ENCODE measurements at places on chromosomes 12 and 14.

DNA sequence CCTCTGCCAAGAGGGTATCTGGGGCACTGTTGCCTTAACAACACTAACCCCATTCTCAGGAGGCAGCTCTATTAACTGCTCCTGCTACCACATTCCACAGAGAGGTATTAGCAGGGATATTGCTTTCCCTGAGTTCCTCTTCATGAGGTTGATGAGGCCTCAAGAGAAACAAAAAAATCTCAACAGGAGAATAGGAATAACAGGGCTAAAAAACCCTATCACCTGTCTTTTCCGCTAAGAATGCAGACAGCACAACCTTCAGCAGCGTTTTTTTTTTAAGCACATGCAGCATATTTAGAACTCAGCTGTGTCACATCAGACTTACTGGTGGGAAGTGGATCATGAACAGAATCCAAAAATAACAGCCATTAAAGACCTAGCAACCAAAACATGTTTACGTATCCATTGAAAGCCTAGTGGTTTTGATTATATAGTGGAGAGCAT is 29.2 kb downstream of the ATF7 start:
- no peak for DNase-seq

DNA sequence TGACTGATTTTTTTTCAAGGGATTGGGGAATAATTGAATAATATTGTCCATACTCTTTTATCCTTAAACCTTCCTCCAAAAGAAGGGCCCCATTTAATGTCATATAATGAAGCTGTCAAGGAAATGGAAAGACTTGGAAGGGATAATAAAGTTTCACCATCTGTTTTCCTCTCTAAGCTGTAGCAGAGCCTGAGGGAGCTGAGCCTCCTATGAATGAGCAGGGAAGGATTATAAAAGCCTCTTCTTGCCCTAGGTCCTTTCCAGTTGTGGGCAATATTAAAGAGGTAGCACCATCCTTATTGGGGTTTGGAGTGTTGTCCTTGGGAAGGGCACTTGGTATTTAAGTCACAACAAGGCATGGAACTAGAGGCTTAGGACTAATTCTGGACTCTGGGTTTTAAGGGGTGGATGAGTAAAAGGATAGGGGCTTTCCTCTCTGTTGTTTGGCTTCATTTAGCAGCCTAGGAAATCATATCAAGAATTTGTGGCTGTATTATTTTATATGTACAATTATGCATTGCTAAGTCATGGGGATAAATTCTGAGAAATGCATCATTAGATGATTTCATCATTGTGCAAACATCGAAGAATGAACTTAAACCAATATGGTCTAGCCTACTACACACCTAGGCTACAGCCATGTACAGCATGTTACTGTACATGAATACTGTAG is 408.5 kb upstream of the DCN start:
- DNase-seq, result no peak

DNA sequence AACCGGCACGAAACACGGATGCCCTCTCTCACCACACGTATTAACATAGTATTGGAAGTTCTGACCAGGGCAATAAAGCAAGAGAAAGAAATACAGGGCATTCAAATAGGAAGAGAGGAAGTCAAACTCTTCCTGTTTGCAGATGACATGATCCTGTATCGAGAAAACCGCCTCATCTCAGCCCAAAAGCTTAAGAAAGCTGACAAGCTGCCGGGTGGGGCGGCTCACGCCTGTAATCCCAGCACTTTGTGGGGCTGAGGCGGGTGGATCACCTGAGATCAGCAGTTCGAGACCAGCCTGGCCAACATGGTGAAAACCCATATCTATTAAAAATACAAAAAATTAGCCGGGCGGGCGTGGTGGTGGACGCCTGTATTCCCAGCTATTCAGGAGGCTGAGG is 17.7 kb downstream of the OR6S1 start:
- no peak for DNase-seq

DNA sequence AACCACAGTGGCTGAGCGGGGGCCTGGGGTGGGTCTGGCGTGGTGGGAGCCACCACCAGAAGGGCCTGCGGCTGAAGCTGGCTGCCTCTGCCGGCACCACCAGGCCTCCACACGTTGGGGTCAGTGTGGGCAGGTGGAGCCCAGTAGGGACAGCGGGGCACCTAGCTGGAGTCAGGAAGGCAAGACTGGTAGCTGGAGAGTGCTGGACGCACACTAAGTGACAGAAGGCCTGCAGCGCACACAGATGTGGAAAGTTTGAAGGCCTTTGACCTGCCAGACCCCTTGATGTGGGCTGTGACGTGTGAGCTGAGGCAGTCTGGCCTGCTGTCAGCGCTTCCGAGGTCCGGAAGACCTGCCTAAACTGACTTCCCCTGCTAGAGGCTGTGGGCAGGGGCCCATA is 26.3 kb downstream of the RIN3 start:
- DNase-seq, result no peak

DNA sequence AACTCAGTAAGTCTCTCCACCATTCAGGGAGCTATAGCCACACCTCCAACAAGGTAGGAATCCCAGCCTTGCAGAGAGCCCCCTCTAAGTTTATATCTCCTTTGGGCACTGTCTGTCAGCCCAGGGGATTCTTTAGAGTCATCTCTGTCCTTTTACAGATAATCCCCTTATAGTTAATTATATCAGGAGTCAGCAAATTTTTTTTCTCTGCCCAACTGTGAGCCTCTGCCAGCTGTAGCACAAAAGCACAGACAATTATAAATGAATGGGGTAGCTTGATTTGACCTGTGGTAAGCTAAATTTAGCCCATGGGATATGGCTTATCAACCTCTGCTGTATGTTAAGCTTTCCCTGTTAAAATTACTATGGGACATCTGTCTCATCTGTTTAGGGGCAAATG is 8.3 kb downstream of the CEP128 start:
- no peak for DNase-seq

- DNase-seq, result no peak
These were observed 41.2 kb downstream of the DIO3 start for GRCh38 chr14:101602466-101602840.

- DNase-seq, result no peak
These were observed 9.3 kb downstream of the DGLUCY start for GRCh38 chr14:91123201-91123600.

DNA sequence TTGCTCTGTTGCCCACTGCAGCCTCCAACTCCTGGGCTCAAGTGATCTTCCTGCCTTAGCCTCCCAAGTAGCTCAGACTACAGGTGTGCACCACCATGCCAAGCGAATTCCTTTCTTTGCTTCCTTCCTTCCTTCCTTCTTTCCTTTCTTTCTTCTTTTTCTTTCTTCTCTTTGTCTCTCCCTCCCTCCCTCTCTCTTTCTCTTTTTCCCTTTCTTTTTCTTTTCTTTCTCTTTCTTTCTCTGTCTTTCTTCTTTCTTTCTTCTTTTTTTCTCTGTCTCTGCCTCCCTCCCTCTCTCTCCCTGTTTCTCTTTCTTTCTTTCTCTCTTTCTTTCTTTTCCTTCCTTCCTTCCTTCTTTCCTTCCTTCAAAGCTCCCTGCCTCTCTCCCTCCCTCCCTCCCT is 52.9 kb downstream of the LGMN start:
- no peak for DNase-seq

DNA sequence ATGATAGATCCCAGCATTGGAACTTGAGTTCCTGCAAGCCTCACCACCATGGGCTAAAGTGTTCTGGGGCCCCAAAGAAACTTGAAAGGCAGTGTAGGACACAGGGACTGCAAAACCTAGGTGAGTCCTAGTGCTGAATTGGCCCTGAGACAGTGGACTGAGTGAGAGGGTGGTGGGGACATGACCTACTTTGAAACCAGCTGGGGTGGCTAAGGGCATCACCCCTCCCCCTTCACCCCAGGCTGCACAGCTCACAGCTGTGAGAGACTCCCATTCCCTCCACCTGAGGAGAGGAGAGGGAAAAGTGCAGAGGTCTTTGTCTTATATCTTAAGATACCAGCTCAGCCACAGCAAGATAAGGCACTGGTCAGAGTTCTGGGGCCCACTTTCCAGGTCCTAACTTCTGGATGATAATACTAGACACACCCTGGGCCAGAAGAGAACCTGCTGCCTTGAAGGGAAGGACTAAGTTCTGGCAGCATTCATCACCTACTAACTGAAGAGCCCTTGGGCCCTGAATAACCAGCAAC is 62.5 kb downstream of the MAPKAPK5 start:
- no peak for DNase-seq

All from stimulated activated CD4-positive, alpha-beta T cell treated with anti-CD3 and anti-CD28 coated beads, Interleukin-15, amount 100 ng/mL, for 1 hour (primary cell).